ENCODE measurements at places on chromosomes 4 and X. TPM values are rescaled to one million over a fixed set of nuclear protein-coding genes. Genes with fewer than 3 reads are reported as not detected.

Gene ZFYVE28
- total RNA-seq, result 4.8 TPM

Gene MAGEA8
- not detected for total RNA-seq

Gene SLC26A1
- total RNA-seq, result not detected

Gene GIMD1
- total RNA-seq, result not detected

Gene SORBS2
- 1.2 TPM for total RNA-seq

Gene GATA1
- total RNA-seq, result not detected

Gene RHOH
- not detected for total RNA-seq

Gene GLRB
- total RNA-seq, result 1.7 TPM

Gene GSX2
- total RNA-seq, result not detected

Gene IRAK1
- total RNA-seq, result 56.3 TPM

Gene GAGE2A
- total RNA-seq, result not detected

Gene F8A3
- total RNA-seq, result 9.4 TPM

Gene UCHL1
- 282 TPM for total RNA-seq

Gene KDM6A
- 12.2 TPM for total RNA-seq

Gene CLGN
- not detected for total RNA-seq

Gene TEX11
- not detected for total RNA-seq

Gene HDX
- 1.2 TPM for total RNA-seq

Gene SLIT2
- total RNA-seq, result 7.7 TPM

Gene CDKL5
- 2.5 TPM for total RNA-seq

Gene SLC4A4
- total RNA-seq, result 0.54 TPM

Gene DACH2
- not detected for total RNA-seq

Gene MAGEA2B
- total RNA-seq, result not detected

Gene DIPK2B
- total RNA-seq, result 2.6 TPM

Gene LUZP4
- total RNA-seq, result not detected

Gene GABRG1
- total RNA-seq, result not detected

Gene RIBC1
- 0.19 TPM for total RNA-seq

Gene SERTM2
- total RNA-seq, result not detected

Gene CETN2
- total RNA-seq, result 31.7 TPM

Gene ARHGAP36
- total RNA-seq, result not detected
